Right renal cortex interstitium (tissue), 3 donors: ENCODE measurements at places on chromosomes 12 and 14. TPM values are rescaled to one million over a fixed set of nuclear protein-coding genes. Genes with fewer than 3 reads are reported as not detected.

The CLEC6A gene
- 0.15 TPM for polyA plus RNA-seq

The CCDC197 gene
- not detected for polyA plus RNA-seq

The KRT77 gene
- polyA plus RNA-seq, result not detected

The ARHGEF25 gene
- 31.4 TPM for polyA plus RNA-seq

The C14orf39 gene
- polyA plus RNA-seq, result 0.21 TPM

The NPFF gene
- 0.40 TPM for polyA plus RNA-seq

The TCHP gene
- polyA plus RNA-seq, result 22.0 TPM

The PARPBP gene
- polyA plus RNA-seq, result 15.4 TPM
